ENCODE measurements at places on chromosomes 12 and 14.
A peak's percentile ranks its signal among the peaks of the same experiment; 100 is the strongest.

DNA sequence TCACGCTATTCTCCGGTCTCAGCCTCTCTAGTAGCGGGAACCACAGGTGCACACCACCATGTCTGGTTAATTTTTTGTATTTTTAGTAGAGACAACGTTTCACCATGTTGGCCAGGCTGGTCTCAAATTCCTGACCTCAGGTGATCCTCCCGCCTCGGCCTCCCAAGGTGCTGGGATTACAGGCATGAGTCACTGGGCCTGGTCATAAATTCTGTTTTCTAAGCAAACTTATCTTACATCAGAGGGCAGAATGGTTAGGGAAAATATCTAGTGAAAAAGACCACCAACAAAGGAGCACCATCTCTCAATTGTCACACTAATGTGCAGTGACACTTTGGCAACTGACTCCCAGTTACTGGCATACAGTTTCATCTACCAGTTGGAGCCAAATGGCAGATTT is 2.8 kb downstream of the CPM start:
- DNase-seq = no peak

- DNase-seq = no peak
Observed at GRCh38 chr12:100794441-100795173, at the start of gene ANO4. ANO4 (plus strand) TSS chr12:100794776; CDS start chr12:100901786, 107,010 bp downstream.

DNA sequence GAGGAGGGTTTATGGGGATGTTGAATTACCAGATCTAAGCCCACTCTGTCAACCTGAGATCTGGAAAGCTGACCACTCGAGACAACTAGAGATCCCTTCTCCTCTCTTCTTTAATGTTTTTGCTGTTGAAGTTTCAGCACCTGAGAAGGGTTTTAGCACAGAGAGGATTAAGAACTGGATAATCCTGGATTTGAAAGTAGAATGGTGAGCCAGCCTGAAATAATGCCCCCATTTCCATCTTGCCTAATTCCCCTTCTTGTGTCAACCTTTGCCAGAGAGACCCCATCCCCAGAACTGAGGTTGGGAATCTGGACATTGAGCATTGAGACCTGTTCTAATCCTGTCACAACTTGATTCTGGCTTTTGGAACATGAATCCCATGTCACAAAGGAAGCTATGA is 87.8 kb upstream of the RFLNA start:
- DNase-seq = no peak

GRCh38 chr12:123491056-123491455 is 33.1 kb downstream of the SNRNP35 start:
- no peak for DNase-seq

- no peak for DNase-seq
Observed at GRCh38 chr14:42370056-42370455, 763.4 kb downstream of the LRFN5 start.

DNA sequence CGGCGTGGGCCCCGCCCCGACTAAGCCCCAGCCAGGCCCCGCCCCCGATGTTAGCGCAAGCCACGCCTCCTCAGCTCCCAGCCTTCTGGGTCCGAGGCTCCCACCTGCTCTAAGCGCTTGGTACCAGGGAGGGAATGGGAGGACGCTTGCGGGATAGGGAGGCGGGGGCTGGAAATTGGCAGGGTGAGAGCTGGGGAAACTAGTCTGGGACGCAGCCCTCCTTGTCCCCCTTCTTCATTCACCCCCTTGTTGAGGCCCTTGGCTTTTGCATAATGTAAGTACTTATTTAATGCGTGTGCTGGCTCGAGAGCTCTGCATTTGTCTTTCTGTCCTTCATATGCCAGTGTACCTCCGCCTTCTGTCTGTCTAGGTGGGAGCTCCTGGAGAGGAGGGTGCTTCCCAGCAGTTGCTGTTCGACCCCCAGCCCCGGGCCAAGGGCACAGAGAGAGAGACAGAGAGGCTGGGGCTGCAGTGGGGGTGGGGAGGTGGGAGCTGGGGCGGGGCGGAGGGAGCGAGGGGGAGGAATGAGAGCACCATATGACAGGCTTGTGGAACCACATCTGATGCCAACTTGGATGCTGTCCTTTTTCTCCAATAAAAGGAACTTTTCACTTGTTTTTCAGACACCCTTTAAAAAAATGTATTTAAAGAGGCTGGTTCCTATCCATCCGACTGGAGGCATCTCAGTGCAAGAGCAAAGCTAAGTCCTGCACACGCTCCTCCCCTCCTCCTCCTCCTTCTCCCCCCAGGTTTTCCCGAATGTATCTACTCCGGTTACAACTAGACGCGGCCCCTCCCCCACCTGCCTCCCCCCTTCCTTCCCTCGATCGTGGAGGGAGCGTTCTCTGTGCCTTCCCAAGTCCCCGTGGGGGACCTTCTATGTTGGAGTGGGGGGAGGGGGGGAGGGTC is 25.6 kb upstream of the MAP1LC3B2 start:
- peak; percentile 90 for DNase-seq

GRCh38 chr14:57823015-57823660 is 42.8 kb downstream of the SLC35F4 start:
- DNase-seq = no peak

DNA sequence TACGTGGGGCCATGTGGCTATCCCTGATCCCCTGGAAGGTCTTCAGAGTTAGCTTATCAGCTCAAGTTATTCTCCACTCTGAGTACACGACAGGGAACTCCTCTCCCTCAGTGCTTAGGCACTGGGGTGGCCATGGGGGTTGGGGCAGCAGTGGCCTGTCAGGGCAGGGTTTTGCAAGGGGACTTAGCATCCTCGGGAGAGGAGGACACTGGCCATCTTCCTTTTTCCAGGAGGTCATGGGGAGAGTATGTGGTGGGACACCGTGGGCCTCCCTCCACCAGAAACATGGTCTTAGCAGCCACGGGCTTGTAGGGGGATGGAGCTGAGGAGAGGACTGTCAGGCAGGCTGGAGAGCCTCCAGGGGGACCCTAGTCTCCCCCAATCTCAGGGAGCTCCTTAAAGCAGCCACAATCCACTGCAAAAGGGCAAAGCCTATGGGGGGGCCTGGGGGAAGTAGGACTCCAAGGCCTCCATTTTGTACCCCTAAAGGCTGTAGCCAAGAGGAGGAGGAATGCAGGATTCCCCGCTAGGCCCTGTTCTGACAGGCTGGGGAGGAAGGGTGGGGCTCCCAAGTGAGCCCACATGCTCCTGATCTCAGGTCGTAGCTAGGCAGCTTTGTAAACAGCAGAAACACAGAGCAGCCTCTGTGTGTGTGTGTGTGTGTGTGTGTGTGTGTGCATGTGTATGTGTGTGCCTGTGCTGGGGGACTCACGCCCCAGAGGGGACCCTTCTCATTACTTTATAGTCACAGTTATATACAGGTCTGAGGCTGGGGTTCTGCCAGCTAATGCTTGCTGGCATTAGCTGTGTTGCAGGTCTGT is 36.6 kb downstream of the KRT80 start:
- no peak for DNase-seq

- DNase-seq = no peak
Observed at GRCh38 chr14:99671235-99672224, 12.6 kb upstream of the CYP46A1 start.

DNA sequence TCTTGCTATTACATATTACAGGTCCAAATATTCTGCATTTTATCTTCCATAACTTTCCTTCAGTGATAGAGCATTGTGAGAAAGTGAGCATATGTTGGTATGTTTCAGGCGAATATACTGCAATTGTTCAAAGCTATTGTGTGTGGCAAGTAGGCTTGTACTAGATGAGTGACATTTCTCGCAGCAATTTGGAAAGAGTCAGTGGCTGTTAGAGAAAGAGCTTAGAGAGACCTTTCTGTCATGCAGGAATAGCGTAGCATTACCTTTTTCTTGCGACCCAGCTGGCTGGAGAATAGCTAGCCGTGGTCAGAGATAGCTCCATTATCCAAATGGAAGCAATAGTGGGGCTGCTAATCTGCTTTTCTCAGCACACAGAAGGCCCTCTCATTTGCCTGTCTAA is 678.5 kb upstream of the FOXG1 start:
- DNase-seq = no peak

GRCh38 chr12:124518051-124518932 is 49.1 kb downstream of the NCOR2 start:
- peak; percentile 9 for DNase-seq

DNA sequence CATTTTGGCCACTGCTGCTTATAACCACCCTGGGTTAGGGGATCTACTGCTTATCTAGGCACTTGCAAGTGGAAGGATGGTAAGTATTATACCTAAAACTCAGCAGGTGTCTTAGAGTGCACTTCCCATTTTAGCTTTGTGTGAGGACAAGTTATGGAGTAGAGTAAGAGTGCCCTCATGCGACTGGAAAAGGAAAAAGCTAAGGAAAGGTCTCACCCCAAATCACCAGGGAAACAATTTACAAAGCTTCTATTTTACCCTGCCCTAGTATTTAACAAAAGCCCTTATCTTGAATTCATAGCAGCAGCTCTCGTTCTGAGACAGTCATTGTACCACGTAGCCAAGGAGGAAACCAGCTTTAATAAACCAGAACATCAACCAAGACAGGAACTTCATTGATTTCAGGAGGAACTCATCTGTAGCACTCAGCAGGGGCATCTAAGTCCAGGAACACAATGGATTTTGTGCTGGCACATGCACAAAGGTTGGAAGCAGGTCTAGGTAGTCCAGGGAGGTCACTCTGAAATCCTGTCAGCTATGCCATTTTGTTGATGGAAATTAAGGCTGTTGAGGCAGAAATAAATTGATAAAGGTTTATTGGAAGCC is 2.9 kb downstream of the RDH12 start:
- DNase-seq = peak; percentile 78

DNA sequence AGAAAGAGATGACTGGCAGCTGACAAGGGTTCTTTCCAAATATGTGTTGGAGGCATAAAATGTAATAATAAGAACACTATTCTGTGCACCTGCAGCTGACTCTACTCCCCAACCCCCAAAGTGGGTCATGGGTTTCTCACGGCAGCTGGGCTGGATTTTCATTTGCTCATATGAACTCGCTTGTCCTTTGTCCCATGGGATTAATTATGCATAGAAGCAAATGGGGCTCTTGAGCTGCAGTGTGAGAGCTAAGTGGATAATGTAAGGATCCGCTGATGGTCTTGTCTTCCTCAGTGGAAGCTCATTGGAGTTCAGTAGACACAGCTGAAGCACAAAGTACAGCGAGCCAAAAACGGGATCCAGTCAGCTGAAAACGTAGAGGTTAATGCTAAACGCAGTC is 46.3 kb downstream of the TTC8 start:
- no peak for DNase-seq

DNA sequence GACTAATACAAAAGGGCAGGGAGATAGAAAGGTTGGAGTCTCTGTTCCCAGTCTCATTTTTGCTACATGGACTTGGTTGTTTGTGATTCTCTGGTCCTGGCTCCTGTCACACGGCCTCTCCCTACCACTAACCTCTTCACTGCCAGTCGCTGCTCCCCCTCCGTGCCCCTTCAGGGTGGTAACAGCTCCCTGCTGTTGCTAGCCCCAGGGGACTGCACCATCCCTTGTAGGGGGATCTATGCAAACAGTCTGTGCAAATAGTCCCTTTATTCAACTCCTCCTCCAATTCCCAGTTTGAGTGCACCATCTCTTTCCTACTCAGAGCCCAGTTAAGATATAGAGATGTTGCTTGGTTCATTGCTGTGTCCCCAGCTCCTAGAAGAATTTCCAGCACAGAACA is 51.1 kb downstream of the CCDC60 start:
- DNase-seq = no peak

- DNase-seq = no peak
Observed at GRCh38 chr12:26029736-26030022, 71.2 kb downstream of the RASSF8 start.

DNA sequence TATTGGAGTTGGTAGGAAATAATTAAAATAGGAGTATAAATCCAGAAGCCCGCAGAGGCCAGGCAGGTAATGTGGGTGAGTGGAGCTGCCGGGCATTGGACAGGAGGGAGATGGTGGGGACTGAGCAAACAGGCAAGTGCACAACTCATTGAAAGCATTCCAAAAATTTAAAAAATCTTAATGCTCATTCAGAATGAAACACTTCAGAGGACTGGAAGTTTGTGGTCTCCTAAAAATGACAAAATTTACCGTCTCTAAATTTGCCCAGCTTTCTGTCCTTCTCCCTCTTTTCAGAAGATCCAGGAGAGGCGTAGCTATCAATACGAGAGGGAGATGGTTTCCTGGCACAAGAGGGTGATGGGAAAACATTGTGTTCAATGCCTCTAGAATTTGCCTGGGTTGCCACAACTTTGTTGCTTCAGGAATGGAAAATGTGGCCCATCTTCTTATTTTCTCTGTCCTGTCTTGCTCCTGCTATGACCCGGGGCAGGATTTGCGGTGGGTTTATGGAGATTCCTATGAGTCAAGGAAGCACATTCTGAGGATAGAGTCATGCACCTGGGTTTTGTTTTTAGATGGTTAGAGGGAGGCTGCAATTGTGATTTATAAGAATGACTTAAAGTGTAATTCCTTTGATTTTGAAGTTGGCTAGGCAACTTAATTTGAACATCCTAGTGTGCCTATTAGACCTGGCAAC is 72.2 kb downstream of the BORCS5 start:
- DNase-seq = no peak

DNA sequence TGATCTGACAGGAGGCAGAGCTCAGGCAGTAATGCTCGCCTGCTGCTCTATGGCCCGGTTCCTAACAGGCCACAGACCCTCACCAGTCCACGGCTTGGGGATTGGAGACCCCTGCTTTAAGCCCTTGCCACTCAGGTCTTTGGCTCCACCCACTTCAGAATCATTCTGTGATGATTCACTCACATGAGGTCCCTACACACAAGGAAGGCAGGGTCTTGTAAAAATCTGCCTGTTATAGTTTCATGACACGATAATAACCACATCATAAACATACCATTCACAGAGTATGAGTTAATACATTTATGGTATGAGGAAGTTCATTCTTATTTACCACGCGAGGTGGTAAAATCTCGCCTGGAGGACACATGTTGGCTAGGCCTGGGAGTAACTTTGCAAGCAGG is 29.0 kb upstream of the MAX start:
- peak; percentile 6 for DNase-seq

DNA sequence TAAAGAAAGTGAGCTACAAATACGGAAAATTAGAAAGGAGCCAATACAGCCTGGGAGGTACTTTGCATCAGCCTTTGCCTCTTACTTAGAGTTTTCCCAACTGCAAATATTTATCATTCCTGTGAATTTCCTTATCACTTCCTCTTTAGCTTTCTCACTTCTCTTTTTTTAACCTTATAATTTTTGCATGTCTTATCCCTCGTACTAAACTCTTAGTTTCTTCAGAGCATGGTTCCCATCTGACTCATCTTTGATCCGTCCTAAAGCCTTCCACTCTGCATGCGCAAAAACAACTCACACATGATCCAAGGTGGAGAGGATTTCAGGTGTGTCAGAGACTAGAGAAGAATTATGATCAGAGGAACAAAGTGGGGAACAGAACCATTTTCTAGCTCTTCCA is 9.6 kb upstream of the SNAPC1 start:
- peak; percentile 31 for DNase-seq

DNA sequence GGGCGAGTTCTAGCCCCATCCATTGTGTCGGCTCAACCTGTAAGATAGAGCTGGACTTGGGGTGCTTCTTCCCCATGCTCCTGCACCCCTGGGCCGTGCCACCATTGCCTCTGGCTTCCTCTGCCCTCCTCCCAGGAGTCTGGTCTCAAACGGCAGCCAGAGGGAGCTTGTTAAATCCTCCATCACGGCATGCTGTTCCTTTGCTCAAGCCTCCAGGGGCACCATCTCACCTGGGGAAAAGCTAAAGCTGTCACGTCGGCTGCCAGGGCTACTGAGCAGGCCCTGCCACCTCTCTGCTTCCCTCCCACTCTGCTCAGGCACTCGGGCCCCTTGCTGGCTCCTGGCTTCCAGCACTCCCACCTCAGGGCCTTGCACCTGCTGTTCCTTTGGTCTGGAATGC is 140.4 kb downstream of the RBM19 start:
- no peak for DNase-seq

GRCh38 chr14:59389936-59390335 is 75.2 kb downstream of the GPR135 start:
- DNase-seq = no peak
